ENCODE measurements at places on chromosomes 3 and 15.
A peak's percentile ranks its signal among the peaks of the same experiment; 100 is the strongest.

- DNase-seq: no peak
Observed at GRCh38 chr15:50487287-50487686, 59.2 kb downstream of the USP50 start.

- DNase-seq: no peak
Observed at GRCh38 chr3:186509423-186509822, 34.8 kb downstream of the CRYGS start.

DNA sequence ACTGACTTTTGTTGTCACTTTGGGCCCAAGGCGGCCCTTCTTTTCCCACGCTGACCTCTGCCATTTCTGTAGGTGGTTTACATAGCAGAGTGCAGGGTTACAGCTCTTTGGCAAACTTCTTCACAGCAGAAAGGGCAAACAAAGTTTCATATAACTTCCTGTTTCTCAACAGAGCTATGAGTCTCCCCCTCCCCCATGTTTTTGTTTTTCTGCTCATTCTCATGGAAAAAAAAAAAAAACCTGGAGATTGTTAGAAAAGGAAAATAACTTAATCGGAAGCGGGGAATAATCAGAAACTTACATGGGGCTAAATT is 342.0 kb upstream of the NR2F2 start:
- DNase-seq: no peak

- no peak for DNase-seq
Observed at GRCh38 chr15:40956541-40956982, 3.3 kb downstream of the CHAC1 start.

DNA sequence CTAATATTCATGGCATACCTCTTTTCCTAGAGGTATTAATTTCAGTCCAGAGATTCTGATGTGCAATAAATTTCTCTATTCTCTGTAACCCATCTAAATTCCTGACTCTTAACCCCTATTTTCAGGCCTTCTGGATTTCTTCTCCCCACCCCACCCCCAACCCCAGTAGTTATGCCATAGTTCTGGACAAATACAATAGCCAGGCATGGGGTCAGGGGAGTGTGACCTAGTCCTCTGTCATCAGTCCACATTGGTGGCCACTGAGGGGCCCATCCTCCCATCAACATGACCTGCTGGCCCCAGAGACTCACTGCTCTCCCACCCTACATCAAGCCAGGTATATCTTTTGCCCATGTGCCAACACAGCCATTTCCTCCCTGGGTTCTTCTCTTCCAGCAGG is 3.8 kb upstream of the LIPC start:
- DNase-seq: no peak

GRCh38 chr15:95663156-95664100 is 667.1 kb upstream of the NR2F2 start:
- no peak for DNase-seq

- DNase-seq: no peak
Observed at GRCh38 chr3:52609316-52609815, 73.0 kb downstream of the UQCC5 start.

DNA sequence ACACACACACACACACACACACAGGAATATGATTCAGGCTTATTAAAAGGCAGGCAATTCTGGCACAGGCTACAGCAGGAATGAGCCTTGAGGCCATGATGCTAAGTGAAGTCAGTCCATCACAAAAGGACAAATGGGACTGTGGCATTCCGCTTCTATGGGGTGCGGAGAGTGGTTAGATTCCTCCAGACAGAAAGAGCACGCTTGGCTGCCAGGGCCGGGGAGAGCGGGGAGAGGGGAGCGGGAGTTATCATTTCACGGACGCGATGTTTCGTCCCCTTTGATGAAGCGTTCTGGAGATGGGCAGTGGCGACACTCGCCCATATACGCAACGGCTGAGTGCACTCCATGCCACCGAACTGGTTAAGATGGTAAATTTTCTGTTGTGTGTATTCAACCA is 58.5 kb upstream of the FAM174B start:
- no peak for DNase-seq

DNA sequence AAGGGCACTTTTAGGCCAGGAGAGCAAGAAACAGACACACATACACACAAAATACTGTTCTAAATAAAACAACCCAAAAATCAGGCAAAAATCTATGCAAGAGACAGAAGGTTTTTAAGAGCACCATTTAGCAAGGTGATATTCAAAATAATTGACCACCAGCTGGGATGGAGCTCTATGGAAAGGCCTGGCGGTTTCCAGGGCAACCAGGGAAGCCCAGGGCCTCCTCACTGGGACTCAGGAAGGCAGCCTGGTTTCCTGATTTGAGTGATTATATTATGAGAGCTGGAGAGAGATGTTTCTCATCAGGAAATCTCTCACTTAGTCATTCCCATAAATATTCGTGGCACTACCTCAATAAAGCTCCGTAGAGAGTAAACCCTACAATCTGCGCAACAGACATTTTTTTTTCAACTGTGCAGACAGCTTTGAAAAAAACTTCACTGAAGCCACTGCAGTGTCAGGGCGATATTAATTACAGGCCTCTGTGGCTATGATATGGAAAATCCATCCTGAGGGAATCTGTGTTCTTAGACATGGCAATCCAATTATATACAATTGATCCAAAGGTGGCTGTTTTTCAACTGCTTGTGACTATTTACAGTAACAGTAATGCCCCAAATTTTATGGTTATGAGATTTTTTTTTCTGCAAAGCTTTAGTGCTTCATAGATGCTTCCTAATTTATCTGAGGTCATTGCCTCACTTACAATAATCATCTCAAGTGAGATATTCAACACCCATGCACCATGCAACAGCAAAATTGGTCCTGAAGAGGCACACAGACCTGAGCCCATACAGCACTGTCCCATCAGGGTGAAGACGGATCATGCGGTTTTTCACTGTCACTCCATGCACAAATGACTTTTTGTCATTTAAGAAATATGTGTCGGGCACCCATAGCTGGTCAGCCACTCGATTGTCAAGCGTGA is 152.1 kb downstream of the GABRB3 start:
- no peak for DNase-seq

GRCh38 chr15:58095415-58095814 is 29.9 kb upstream of the ALDH1A2 start:
- no peak for DNase-seq

- no peak for DNase-seq
Observed at GRCh38 chr15:77354063-77354462, 65.8 kb downstream of the PEAK1 start.

DNA sequence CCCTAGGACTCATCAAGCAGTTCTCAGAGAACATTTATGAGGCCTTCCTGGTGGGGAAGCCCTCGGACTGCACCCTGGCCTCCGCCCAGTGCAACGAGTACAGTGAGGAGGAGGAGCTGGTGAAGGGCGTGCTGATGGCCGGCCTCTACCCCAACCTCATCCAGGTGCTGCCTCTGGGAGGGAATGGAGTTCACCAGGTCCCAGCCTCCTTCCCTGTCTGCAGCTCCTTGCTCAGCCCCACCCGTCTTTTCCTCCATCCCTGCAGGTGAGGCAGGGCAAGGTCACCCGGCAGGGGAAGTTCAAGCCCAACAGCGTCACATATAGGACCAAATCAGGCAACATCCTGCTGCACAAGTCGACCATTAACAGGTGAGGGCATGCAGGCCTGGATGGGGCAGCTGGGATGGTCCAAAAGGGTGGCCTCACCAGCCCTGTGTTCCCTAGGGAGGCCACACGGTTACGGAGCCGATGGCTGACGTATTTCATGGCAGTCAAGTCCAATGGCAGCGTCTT is 46.3 kb downstream of the DHX30 start:
- DNase-seq: no peak

GRCh38 chr3:129596194-129597086 is 10.0 kb downstream of the PLXND1 start:
- DNase-seq: peak; percentile 73

GRCh38 chr15:89167267-89168176 is 53.9 kb downstream of the RLBP1 start:
- no peak for DNase-seq

- DNase-seq: no peak
Observed at GRCh38 chr3:195815169-195815771, 3.5 kb upstream of the MUC4 start.

DNA sequence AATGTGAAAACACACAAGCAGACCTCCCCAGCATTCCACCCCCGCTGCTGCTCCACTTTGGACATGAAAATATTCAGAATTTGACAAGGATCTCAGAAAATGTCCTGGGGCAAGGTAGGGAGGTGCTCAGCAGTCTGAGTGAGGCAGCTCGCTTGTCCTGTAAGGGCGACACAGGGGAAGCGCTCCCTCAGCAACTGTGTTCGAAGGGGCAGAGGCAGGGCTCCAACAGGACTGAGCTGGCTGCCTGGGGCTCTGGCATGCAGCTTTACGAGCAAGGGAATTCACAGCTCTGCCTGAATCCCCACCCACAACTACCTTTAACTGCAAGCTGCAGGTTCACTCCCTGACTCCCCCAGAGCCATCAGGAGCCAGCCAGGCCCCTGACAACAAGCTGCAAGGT is 287.0 kb upstream of the LYSMD4 start:
- DNase-seq: no peak

DNA sequence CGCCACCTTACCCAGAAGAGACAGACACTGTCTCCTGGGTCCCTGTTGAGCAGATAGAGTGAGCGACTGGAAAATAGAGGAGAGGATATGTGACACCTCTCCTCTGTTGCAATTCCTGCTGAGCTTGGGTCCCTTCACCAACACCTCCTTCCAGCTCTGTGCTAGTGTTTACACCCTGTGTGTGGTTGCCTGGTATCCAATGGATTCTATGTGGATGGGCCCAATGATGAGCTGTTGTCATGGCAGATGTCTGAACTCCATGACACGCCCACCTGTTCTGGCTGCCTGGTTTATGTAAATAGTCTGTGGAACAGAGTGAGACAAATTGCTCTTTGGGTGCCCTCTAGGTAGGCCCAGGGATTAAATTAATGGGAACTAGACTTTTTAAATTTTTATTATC is 23.7 kb downstream of the RBM5 start:
- DNase-seq: peak; percentile 74

GRCh38 chr3:73536336-73536895 is 88.3 kb downstream of the PDZRN3 start:
- DNase-seq: no peak

DNA sequence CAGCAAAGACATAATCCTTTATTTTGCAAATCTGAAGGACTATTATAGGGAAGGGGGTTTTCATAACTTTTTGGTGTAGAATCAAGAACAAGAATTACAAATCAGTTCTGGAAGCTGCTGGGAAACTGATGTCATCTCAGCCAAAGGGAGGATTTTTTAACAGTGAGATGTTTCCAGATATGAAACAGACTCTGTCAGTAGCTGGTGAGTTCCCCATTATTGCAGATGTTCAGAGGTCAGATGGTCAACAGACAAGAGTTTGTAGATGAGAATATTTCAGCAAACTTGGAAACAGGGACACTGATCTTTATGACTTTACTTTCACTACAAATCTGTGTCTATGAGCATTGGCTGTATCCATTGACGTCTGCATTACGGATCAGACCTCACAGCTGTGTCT is 71.9 kb upstream of the LPP start:
- no peak for DNase-seq

DNA sequence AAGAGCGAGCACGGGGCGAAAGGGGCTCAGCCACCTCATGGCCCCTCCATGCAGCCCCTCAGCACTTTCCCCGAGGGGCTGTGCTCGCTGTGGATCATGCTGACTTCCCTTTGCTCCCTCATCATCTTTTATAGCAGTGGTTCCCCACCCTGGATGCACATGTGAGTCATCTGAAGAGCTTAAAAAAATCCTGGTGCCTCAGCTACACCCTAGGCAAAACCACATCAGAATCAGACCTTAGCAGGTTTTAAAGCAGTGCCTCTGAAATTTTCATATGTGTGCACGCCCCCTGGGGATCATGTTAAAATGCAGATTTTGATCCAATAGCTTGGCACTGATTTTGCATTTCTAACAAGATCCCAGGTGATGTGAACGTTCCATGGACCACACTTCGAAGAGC is 50.9 kb downstream of the FEM1B start:
- no peak for DNase-seq

GRCh38 chr3:172087602-172088580 is 48.5 kb downstream of the FNDC3B start:
- no peak for DNase-seq

- DNase-seq: no peak
Observed at GRCh38 chr15:68844856-68845550, 24.3 kb upstream of the ANP32A start.

Measured in NCI-H510A (cell line).